Stimulated activated CD4-positive, alpha-beta T cell treated with anti-CD3 and anti-CD28 coated beads, Interleukin-1b, Interleukin-23, amount 100 ng/mL, for 48 hours (primary cell): ENCODE measurements at places on chromosomes 5 and 9.

- no peak for DNase-seq
These were observed 52.9 kb downstream of the GLIS3 start for GRCh38 chr9:4246969-4247368.

DNA sequence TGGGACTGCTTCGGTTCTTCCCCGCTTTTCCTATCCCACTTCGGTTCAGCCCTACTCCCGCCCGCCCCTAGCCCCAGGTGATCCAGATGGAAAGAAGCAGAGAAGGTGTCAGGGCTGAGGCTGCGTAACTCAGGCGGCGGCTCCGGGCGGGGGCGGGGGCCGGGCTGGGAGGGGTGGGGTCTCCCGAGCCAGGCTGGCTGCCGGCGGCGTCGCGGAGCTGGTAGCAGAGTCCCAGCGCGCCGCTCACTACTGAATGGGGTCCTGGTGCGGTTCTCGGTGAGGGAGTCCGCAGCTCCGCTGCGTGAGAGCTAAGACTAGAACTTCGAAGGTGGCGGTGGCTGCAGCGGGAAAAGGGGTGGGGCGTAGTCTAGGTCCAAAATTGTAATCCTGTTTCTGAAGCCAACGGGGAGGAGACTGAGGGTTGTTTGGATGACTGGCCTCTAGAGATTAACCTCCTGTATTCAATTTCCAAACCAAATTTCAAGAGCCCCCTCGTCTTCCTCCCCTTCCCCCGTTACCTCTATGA, 1.4 kb downstream of the PRR16 start:
- no peak for DNase-seq

GRCh38 chr5:179731791-179732411, 721 bp upstream of the MAML1 start:
- DNase-seq: peak; percentile 28

- no peak for DNase-seq
These were observed 43.4 kb downstream of the DUSP1 start for GRCh38 chr5:172727551-172727950.

GRCh38 chr5:52725808-52726207, 61.9 kb upstream of the ITGA1 start:
- DNase-seq: no peak

- no peak for DNase-seq
These were observed 34.4 kb downstream of the SNX18 start for GRCh38 chr5:54551926-54552325.

GRCh38 chr9:114056527-114056926, 21.6 kb downstream of the AMBP start:
- DNase-seq: no peak

DNA sequence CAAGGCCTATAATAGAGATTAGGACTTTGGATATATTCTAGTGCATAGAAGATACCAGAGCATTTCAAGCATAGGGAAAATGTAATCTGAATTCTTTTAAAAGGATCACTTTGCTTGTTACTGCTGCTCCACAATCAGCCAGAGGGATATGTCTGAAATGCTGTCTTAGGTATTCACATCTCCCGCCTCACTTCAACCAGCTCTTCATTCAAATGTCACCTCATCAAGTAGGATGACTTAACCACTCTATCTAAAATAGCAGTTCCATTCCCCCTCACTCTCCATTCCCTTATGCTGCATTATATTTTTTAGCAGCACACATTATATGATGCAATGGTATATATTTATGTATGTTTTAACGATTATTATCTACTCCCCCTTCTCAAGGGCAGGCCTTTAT, 500.3 kb upstream of the GRIA1 start:
- DNase-seq: no peak

- DNase-seq: no peak
These were observed 400.9 kb downstream of the HCN1 start for GRCh38 chr5:45295231-45295630.

DNA sequence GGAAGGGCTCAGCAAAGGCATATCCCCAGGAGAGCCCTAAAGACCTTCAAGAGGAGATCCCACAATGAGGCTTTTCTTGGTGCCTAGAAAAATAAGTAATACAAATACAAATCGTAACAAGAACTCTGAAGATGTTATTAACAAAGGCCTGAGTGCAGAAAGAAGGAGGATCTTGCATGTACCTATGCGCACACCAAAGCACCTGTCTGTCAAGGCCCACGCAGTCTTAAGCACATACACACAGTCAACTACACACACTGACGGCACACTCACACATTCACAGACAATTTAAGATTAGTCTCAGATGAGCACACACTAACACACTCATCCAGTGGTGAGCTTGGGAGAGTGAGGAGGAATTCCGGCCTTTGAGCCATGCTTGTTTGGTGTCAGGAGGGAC, 38.5 kb downstream of the JADE2 start:
- no peak for DNase-seq
